ENCODE measurements at places on chromosomes 6 and 20. TPM values are rescaled to one million over a fixed set of nuclear protein-coding genes. Genes with fewer than 3 reads are reported as not detected.
A peak's percentile ranks its signal among the peaks of the same experiment; 100 is the strongest.

The CDK19 gene
- total RNA-seq: 12.8 TPM

The EPPIN gene
- total RNA-seq: not detected

DNA sequence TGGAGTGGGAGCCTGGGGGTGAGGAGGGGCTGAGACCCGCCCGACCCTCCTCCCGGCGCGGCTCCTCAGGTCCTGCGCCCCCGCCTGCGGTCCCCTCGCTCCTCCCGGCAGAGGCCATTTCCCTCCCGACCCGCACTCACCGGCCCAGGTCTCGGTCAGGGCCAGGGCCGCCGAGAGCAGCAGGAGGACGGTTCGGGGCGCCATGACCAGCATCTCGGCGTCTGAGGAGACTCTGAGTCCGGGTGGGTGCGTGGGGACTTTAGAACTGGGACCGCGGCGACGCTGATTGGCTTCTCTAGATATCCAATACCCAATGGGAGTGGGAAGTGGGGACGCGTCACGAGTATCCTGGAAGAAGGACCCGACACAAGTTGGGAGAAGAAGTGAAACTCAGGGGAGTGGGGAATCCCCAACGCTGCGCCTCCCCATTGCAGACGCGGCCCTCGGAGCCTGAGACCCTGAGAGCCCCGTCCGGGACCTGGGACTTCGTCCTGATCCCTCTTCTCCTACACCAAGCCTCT, at the start of gene HLA-B:
HLA-B (minus strand) TSS at position 234 of the 521 bp plus-strand sequence; CDS start at position 213, 21 bp downstream.
- peak; percentile 56 for DNase-seq

The RFX6 gene
- total RNA-seq: not detected

The DEFB123 gene
- not detected for total RNA-seq

The NECAB3 gene
- total RNA-seq: 25.9 TPM

- no peak for DNase-seq
These were observed 13.9 kb upstream of the RANBP9 start for GRCh38 chr6:13725570-13725969.

The ERVFRD-1 gene
- total RNA-seq: not detected

DNA sequence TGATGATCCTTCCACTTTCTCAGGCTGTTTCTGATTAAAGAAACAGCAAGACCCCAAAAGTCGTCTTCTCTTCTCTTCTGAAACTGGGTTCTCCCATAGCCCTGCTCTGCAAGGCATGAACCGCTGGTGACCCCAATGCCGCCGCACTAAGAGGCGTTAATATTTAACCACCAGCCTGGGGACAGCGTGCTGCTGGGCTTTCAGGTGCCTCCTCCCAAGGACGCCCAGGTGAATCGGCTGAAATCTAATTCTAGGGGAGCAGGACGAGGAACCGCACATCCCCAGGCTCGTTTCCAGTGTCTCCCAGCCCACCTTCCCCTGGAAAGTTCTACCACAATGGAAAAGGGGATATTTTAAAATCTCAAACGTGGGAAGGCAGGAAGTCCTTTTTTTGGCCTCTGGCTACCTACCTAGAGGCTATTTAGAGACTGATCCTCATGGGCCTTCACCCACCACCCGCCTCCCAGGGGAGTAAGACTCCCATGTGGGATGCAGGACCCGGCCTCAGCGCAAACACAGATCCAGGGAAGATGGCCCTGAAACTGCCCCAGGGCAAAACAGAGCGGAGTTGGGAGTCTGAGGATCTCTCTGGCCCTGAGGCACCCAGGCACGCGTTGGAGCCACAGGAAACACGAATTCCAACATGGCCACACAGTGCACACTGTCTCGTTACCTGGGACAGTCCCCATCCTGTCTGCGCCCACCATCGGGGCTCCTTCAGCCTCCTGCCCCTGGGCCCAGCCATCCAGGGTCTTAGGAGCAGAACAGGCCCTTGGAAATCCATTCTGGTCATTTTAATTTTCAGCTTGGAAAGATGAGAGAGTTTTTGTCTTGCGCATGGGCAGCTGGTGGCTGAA, 56.2 kb downstream of the BMP7 start:
- no peak for DNase-seq

The ZNF831 gene
- total RNA-seq: 0.68 TPM

The BEND3 gene
- 2.7 TPM for total RNA-seq

DNA sequence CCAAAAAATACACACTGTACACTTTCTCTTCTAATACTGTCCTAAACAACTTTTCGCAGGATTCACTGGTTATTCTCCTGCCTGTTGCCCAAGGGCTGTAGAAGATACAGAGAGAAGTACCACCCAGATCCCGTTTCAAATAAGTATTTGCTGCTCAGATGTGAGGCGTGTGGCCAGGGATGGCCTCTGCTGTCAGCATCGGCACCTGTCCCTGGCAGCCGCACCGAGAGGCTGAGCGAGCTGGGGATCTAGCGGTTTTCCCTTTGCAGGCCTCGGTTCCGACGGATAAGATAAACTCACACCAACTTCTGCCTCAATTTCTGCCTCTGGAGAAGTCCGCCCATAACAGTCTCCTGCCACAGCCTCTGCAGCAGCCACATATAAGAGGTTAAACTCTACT, 685.2 kb upstream of the AGPAT4 start:
- no peak for DNase-seq

GRCh38 chr6:35415065-35415891, 36.9 kb upstream of the FANCE start:
- DNase-seq: no peak

GRCh38 chr6:54719633-54720032, 126.9 kb upstream of the FAM83B start:
- DNase-seq: no peak

The CLPSL1 gene
- total RNA-seq: not detected

DNA sequence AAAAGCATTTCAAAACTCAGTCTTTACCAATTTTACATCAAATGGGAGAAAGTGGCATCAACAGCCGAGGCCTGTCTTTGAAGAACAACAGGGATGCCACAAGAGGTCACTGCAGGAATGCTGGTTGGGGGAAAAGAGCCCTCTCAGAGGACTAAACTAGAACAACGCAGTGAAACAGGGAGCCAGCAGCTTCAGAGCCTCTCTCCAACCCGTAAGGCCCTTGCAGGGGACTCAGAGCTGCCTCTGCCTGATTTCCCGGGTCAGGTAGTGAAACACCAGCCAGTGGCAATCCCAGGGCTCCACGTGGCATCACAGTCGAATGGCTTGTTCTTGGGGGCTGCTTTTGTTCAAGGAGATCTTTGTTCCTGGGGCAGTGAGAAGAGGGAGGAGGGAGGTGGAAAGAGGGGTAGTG, 55.0 kb upstream of the KCNK16 start:
- no peak for DNase-seq

Measured in esophagus squamous epithelium (tissue), 5 donors.